Breast epithelium (tissue), 4 donors: ENCODE measurements at places on chromosomes 6 and 20. TPM values are rescaled to one million over a fixed set of nuclear protein-coding genes. Genes with fewer than 3 reads are reported as not detected.
A peak's percentile ranks its signal among the peaks of the same experiment; 100 is the strongest.

DNA sequence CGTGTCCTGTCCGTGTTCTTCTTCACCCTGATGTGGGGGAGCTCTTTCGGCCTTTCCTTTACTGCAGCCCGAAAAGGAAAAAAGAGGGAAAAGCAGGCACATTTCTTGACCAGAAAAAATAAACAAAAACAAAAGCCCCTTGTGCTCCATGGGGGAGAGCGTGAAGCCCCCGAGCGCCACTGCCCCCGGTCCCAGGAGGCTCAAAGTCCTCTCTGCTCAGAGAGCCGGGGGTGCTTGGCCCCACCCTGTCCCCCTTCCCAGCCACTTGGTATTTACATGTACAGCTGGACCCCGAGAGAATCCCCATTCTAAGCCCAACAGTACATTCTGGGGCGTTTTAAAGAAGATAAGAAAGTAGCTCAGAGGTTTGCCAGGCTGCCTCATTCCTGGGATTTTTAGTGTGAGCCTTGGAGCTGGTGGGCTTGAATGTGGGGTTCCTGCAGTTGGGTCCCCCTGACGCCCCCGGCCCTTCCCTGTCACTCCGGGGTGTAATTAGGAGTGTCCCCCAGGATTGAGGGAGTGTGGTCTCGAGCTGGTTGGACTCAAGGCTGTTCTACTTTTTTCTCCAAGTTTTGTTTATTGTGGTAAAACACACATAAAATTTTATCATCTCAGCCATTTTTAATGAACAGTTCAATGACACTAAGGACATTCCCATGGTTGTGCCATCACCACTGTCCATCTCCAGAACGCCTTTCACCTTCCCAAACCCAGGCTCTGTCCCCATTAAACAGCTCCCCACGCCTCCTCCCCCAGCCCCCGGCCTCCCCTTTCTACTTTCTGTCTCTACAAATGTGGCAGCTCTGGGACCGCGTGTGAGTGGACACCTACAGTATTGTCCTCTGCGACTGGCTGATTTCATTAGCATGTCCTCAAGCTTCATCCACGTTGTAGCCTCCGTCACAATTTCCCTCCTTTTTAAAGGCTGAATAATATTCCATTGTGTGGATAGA, 55.7 kb upstream of the BHLHE23 start:
- no peak for DNase-seq

DNA sequence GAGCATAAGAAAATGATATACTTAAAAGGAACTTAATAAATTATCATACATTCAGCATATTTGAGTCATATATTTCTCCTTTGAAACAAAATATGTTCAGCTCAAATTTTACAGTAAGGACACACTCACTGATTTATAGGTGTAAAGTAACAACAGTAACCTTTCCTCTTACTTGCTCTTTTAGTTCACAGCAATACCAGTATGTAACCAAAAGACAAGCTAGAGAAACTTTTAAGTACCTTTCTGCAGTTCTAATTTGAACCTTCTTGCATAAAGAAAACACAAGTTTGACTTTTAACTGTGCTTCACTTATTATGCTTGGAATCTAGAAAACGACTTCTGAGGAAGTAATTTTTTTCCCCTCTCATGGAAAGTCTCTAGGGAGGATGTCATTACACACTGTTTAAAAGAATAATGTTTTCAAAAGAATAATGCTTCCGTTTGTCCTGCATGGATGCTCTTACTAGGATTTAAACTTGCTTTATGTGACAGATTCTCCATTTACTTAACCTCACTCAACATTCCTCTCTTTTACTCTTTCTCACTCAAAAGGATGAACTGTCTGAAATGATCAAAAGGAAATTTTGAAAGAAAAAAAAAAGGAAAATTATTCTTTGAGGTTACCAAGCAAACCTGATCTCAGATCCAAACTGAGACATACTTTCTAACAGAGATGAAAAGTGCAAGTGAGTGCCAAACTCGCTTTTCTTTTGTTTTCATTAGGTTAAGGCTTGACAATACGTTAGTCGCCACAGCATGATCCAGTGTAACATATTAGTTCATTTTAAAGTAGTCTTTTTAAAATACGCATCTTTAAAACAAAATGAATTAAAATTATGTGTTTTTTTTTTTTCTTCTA, 22.4 kb upstream of the CALHM6 start:
- no peak for DNase-seq

- no peak for DNase-seq
These were observed 133.4 kb upstream of the CDH4 start for GRCh38 chr20:61118429-61119224.

DNA sequence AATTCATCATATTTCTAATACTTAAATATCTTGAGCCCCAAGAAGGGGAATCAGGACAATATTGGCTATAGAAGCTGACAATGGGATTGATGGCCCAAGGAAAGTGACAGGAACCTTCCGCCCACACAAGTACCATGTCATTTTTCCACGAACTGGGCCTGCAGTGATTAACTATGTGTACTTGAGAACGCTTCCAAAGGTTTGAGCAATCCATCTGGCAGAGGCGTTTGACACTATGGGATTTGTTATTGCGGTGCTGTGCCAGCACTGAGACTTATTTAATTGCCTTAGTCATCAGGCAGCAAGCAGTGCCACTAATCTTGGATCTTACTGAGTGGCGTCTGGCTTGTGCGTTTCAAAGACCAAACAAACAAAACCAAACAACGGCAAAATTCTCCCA, 135.6 kb upstream of the UST start:
- DNase-seq = no peak

- no peak for DNase-seq
These were observed 4.5 kb upstream of the SLC22A1 start for GRCh38 chr6:160117137-160117536.

DNA sequence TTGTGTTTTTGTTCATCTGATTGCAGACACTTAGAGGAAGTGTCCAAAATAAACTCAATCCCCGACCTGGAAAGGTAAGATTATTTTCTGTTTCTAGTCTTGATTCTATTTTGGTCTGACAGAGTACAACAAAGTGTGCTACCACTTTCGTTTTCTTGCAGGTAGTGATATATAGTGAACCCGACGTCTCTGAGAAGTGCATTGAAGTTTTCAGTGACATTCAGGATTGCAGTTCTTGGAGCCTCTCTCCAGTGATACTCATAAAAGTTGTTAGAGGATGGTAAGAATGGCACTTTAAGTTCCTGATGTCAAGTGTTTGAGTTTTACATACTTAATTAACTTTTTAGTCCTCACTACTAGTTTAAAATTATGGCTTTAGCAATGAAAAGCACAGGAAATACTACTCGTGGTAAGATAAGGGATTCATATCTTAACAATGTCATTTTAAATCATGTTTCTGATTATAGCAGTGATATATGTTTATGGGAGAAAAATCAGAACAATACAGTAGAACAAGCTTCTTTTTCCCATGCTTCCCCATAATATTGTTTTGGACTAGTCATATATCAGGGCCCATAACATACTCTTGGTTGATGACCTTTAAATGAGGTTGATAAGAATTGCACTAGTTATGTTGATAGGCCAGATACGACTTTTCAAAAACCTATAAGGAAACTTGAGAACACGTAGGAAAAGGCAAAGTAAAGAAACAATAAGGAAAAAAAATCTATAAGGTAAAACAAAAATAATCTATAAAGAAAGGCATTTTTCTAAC, 104.0 kb downstream of the RTN4IP1 start:
- no peak for DNase-seq

- DNase-seq = no peak
These were observed 43.9 kb downstream of the CDH4 start for GRCh38 chr20:61295682-61296628.

DNA sequence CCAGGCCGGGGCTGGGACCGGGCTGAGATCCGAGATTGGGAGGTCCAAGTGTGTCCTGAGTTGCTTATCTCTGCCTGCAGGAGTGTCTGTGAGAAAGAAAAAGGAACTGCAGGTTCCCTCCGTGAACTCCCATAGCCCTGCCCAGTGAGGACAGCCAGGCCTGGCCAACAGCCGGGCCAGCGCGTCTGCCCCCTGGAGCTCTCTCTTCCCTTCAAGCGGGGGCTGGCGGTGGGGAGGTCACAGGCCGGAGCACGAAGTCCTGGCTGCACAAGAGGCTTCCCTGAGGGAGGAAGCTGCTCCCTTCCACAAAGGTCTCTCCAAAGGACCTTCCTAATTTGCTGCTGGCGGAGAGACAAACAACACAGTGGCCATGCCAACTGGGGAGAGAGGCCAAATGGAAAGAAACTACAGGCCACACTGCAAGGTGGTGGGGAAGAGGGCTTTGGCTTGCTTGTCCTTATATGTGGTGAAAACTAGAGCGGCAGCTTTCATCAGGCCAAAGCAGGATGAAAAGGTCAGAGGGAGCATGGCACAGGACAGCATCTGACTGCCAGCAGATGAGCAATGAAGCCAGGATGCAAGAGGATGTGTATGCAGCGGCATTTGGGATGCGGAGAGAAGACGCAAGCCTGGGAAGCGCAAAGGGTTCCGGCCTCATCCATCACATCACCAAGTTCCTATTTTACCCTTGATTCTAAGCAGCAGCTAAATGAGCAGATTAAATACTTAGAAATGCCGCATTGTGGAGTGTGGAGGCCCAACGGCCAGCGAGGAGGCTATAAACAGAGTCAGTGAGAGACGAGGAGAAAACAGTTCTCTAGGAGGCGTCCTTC, 260.0 kb downstream of the ERMARD start:
- DNase-seq = no peak

DNA sequence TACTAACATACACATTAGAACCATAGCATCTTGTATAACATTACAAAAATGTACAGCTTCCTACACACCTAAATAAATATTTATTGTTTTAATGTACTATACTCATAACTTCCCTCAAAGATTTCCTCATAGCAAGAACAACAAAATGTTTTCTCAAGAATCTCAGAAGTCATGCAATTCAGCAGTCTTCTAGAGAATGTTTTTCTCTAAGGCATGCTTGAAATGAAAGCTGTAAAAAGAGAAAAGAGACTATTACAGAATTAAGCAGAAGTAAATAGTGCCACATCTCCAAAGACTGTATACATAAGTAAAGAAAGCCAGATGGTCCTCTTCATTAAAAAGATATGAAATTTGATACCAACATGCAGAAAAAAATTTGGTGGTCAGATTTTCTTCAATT, 672.2 kb downstream of the EPM2A start:
- DNase-seq = no peak

DNA sequence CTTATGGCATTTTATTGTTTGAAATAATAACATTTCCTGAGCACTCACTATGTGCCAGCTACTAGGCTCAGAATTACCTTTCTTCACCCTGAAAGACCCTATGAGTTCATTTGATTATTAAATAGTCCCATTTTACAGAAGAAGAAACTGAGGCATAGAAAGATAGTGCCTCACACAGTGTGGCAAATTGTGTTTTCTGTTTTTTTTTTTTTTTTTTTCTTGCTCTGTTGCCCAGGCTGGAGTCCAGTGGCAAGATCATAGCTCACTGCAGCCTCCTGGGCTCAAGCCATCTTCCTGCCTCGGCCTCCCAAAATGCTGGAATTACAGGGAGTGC, 59.7 kb upstream of the PTPN1 start:
- DNase-seq = no peak

DNA sequence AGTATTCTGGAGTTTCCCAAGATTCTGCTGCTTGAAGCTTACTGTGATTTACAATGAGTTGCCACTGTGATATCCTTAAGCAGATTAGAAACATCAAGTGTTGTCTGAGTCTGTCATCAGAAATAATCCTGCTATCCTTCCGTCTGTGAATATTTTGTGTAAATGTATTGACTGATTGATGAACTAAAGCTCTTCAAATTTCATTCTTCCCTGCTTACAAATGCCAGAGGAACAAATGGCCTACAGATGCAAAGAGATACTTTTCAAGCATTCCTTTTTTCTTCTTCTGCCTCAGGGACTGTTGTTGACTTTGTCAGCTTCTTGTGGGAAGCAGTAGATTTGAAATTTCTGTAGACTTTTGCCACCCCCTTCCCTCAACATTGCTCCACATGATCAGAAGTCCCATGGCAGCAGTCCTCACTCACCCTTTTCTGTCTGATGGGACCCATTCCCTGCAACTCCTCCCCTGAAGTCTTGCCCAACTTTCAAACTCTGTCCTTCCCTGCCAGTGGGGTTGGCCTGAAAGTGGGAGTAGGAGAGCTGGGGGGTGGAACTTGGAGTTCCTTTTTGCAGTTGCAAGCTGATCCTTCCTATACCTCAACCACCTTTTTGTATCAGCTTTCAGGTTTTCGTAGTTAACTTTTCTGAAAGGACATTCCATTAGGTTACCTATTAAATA, 38.5 kb upstream of the MLIP start:
- DNase-seq = no peak

GRCh38 chr20:20802328-20802727, 89.9 kb upstream of the RALGAPA2 start:
- no peak for DNase-seq

DNA sequence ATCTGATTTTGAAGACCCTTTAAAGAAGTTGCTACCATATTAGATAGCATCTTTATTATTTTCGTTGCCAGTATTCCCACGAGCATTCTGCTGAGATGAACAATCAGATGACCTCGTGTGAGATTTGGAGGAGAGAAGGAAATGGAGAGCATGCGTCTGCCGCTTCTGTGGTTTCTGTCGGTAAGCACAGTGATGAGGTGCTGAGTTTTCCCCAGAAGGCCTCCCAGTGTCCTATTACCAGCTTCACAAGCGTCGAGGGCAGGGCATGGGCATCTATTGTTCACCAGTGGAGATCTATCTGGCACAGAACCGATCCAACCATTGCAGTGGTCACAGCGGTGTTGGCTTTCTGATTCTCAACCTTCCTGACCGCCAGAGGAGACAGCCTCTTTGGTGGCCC, 29.4 kb downstream of the TRAF3IP2 start:
- DNase-seq = no peak

DNA sequence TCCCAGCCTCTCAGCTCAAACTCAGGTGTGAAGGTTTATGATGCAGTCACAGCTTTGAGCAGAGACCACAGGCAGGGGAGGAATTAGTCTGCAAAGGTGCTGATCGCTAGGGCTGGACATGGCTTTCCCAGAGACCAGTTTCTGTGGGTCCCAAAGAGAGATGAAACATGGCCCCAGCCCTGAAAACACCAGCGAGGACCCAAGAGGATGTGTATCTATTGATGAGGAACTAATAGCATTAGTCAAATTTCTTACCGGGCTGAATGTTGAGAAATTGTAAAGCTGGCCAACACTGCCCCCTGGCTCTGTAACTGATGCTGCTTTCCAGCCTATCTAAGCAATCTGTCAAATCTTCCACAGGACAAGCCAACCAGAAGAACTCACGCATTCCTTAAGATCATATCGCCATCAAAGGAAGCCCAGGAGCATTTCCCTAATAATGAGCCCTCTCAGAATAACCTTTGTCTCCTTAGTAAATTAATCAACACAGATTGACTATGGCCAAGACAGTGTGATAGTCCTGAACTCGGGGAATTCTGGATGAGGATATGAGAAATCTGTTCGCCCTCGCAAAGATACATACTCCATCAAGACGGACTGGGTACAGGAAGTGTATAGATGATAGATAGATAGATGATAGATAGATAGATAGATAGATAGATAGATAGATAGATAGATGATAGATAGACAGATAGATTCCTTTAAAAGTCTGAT, 7.8 kb upstream of the ACSS1 start:
- peak; percentile 58 for DNase-seq

GRCh38 chr6:12602951-12603672, 113.5 kb upstream of the PHACTR1 start:
- no peak for DNase-seq

NMBR gene
- not detected for total RNA-seq

DCDC2 gene
- 9.5 TPM for total RNA-seq

FAXC gene
- total RNA-seq = 5.2 TPM

HACE1 gene
- 20.2 TPM for total RNA-seq

PRRT1 gene
- 1.3 TPM for total RNA-seq

CTCFL gene
- total RNA-seq = not detected

ISM1 gene
- 13.0 TPM for total RNA-seq

ORC3 gene
- total RNA-seq = 32.6 TPM

CD109 gene
- 13.3 TPM for total RNA-seq
